ENCODE measurements at places on chromosomes 3 and 15.

GRCh38 chr15:48205981-48206380, at the start of gene SLC12A1:
TSS of gene SLC12A1 (plus strand) at chr15:48206302. CDS start at chr15:48207720, 1,418 bp downstream.
- DNase-seq, result no peak

- peak; percentile 41 for DNase-seq
These were observed 459.4 kb upstream of the TPRG1 start for GRCh38 chr3:188712248-188712924.

DNA sequence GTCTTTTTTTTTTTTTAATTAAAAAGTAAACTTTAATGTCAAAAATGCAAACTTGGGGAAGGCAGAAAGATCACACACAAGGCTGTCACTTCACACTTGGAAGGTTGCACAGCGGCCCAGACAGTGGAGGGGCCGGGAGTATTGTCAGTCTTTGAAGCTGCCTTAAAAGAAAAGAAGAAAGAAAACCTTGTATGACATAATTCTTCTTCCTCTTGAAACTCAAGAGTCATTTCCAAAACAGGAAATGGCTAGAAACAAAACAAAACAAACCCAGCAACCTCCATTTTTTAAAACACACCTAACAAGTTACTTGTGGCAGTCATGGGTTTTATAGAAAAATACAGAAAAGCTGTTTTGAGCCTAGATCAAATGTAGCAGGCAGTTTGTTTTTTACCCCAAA, 68.1 kb upstream of the MAGI1 start:
- DNase-seq, result no peak

- no peak for DNase-seq
These were observed 31.3 kb downstream of the LRRC3B start for GRCh38 chr3:26653811-26654425.

DNA sequence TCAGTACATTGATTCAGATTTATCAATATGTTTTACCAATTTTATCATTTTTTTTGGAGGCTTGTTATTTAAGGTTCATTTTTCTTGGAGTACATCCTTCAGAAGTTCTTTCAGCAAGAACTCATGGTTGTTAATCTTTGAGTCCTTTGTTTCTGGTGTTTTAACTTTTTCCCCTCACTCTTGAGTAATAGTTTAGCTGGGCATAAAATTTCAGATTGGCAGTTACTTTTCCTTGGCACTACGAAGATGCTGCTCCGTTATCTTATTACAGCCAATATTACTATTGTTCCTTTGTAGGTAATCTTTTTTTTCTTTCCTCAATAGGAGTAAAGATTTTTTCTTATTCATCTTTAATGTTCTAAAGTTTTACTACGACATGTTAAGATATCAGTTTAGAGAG, 9.8 kb downstream of the LRRC58 start:
- DNase-seq, result no peak

GRCh38 chr15:35728219-35728940, 182.4 kb upstream of the DPH6 start:
- no peak for DNase-seq

Measured in Ammon's horn (tissue), 1 donor.